ENCODE measurements at places on chromosomes 12 and 14. TPM values are rescaled to one million over a fixed set of nuclear protein-coding genes. Genes with fewer than 3 reads are reported as not detected.

The DNAI7 gene
- not detected for total RNA-seq

DNA sequence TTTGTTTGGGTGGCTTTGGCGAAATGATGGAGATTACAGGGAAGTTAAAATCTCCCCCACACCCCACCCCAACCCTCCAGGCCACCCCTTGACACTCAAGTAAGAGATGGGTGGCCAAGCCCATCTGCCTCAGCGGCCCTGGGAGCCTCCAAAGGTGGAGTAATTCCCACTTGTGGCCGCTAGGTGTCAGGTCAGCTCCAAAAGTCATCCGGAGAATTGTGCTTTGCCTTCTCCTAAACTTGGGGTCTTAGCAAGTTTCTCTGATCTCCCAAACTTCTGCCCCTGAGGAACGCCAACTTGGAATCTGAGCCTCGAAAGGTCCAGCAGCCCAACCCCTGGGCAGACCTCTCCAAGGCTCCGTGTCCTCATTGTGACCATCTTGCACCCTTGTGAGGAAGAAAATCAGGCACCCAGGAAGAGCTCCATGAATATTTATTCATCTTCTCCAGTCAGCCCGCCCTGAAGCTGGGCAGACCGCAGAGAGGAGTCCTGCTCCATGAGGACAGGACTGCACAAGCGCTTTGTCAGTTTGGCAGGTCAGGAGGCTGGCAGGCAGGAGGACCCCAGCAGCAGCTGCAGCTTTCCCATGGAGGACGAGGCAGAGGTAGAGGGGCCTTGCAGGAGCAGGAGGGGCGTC, 46.7 kb downstream of the LRRC74A start:
- no peak overlapping the region for H3K27ac ChIP-seq
- no peaks in the 10 kb centered on the region for H3K36me3 ChIP-seq
- peaks cover 3% of the 10 kb centered on the region for H3K4me1 ChIP-seq
- DNase-seq, result peak; percentile 90

The CLEC4C gene
- total RNA-seq, result not detected

The POMT2 gene
- total RNA-seq, result 23.5 TPM

DNA sequence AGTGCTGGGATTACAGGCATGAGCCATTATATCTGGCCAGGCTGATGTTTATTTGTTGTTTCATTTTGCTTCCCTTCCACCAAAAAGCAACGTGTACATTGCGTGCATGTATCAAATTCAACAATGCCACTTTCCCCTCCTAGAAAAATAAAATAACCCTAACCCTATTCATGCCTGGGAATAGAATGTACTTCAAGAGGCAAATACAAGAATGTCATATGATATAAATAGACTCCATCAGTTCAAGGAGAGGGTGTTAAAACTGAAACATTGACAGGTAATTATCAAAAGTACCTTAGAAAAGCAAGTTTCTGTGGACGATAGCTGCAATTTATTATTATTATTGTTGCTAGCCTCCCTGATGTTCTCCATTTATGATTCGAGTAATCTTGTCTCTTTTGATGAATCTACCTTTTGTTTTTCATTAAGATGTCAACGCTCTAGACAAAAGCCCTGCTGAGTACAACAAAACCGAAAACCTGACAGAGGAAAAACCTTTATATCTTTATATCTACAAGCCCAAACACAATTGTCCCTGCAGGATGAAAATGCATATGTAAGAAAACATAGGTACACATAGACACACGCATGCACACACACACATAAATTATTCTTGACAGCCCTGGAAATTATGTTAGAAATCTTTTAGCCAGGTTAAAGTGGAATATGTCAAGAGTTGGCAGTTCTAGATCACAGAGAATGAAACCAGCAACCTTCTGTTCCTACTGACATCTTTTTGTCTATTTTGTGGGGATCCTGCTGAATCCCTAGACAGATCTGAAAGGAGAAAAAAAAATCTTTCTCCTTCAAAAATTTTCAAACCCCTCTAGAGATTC, 98.9 kb downstream of the BTG1 start:
- no peak for DNase-seq
- H3K36me3 ChIP-seq, result peaks cover 10% of the 10 kb centered on the region
- H3K4me1 ChIP-seq, result peaks cover 55% of the 10 kb centered on the region
- peak overlapping the region; percentile 79 for H3K27ac ChIP-seq
- H3K27me3 ChIP-seq, result no peaks in the 10 kb centered on the region
- peak overlapping the region; percentile 65 for H3K4me3 ChIP-seq

The TEX52 gene
- 0.17 TPM for total RNA-seq

DNA sequence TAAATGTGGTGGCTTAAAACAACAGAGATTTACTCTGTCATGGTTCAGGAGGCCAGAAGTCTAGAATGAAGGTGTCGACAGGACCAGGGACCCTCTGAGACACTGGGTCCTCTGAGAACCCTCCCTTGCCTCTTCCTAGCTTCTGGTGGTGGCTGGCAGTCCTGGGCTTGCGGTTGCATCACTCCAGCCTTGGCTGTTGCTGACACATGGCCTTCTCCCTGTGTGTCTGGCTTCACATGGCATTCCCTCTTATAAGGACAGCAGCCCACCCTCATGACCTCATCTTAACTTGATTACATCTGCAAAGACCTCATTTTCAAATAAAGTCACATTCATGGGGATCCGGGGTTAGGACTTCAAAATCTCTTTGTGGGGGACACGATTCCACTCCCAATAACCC, 36.9 kb downstream of the MVK start:
- no peak overlapping the region for H3K4me3 ChIP-seq
- H3K36me3 ChIP-seq, result no peaks in the 10 kb centered on the region
- H3K27me3 ChIP-seq, result peaks cover 29% of the 10 kb centered on the region
- no peaks in the 10 kb centered on the region for H3K4me1 ChIP-seq

GRCh38 chr12:120109570-120110267, 6.8 kb downstream of the RAB35 start:
- peaks cover 54% of the 10 kb centered on the region for H3K36me3 ChIP-seq
- H3K27ac ChIP-seq, result peak overlapping the region; percentile 89
- peaks cover 47% of the 10 kb centered on the region for H3K4me1 ChIP-seq
- no peaks in the 10 kb centered on the region for H3K27me3 ChIP-seq

DNA sequence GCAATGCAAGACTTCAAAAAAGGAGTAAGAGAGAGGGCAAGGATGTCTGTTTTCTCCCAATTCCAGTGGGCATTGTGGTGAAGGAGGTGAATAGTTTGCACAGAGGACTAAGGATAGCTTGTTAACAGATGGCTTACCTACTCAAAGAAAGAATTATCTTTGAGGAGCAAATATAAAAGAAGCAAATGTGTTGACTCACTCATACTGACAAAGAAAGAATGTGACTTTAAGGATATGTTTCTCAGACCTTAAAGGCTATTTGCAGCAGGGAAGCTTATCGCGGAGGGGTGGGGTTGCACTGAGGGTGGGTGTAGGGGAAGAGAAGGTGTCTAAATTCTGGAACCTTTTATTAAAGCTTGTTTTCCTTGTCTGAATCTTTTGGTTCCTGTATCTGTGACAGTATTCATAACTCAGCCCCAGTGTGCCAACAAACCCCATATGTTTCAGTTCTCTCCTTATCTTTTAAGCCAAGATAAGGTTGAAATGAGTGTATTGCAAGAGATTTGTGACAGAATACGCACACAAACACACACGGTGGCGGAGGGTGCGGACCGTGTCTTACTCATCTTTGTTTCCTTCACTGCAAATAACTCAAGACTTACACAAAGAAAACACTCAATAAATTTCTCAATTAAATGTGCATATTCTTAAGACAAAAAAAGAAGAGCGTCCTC, 146.4 kb upstream of the ARID2 start:
- H3K27me3 ChIP-seq, result no peaks in the 10 kb centered on the region
- H3K36me3 ChIP-seq, result no peaks in the 10 kb centered on the region
- no peak overlapping the region for H3K27ac ChIP-seq
- H3K4me1 ChIP-seq, result no peaks in the 10 kb centered on the region
- H3K4me3 ChIP-seq, result no peak overlapping the region

DNA sequence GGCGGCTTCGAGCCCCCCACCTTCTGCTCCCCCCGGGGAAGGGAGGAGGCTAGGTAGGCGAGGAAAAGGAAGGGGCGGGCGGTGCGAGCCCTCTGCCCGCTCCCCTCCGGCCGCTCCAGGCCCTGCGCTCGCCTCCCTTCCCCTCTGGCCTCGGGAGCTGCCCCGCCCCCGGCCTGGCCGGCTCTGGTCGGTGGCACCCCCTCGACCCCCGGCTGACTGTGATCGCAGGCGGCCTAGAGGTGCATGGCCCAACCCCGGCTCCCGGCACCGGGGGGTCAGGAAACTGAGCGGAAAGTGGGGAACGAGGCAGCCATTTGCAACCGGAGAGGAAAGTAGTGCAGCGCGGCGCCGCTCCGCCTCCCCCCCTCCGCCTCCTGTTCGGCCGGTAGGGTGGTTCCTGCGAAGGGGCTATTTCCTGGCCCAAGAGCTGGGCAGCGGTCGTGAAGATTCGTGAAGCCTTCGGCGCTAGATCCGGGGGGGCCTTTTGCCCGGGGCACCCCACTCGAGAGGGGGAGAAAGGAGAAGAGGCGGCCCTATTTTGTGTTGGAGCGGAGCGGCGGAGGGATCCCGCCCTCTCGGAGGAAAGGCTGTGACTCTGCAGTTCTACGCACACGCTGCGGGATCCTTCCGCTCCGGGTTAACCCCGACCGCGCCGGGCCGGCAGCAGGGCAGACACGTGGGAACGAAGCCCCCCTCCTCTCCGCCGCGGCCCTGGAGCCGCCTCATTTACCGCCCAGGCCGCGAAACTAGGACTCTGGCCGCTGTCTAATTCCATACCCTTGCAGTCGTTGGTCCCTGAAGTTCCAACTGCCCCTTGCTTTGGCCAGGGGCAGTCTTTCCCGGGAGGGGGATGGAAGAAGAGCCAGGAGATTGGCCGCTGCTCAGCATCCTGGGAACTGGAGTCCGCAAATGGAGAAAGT, at the start of gene KMT2D:
TSS of gene KMT2D (minus strand) at position 558 of the 920 bp plus-strand sequence. CDS start 5,470 bp downstream, outside the sequence.
- H3K27me3 ChIP-seq, result no peaks in the 10 kb centered on the region
- DNase-seq, result peak; percentile 96
- peak within 1 kb of the TSS; percentile 98 for H3K4me3 ChIP-seq

- H3K27ac ChIP-seq, result no peak overlapping the region
- no peak for DNase-seq
- no peak overlapping the region for H3K4me3 ChIP-seq
Measured at GRCh38 chr12:58745348-58746125, 174.8 kb downstream of the LRIG3 start.

The IQSEC3 gene
- total RNA-seq, result 0.05 TPM

DNA sequence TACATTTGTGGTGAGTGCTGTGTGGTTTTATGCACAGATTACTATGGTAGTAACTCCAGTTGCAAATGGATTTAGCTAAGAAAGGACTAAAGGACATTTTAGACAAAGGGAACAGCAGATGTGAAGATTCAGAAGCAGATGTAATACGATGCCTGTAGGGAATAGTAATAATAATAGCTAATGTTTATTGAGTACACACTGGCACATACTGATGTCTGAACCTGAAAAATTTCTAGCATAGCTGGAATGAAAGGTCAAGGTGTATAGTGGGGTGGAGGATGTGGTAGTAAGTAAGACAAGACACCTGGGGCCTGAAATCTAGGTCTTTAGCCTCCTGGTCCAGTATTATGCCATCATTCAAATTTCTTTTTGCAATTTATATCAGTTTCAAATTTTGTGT, 54.3 kb upstream of the LRTM2 start:
- no peaks in the 10 kb centered on the region for H3K27me3 ChIP-seq
- H3K27ac ChIP-seq, result no peak overlapping the region
- peaks cover 10% of the 10 kb centered on the region for H3K36me3 ChIP-seq
- DNase-seq, result no peak

DNA sequence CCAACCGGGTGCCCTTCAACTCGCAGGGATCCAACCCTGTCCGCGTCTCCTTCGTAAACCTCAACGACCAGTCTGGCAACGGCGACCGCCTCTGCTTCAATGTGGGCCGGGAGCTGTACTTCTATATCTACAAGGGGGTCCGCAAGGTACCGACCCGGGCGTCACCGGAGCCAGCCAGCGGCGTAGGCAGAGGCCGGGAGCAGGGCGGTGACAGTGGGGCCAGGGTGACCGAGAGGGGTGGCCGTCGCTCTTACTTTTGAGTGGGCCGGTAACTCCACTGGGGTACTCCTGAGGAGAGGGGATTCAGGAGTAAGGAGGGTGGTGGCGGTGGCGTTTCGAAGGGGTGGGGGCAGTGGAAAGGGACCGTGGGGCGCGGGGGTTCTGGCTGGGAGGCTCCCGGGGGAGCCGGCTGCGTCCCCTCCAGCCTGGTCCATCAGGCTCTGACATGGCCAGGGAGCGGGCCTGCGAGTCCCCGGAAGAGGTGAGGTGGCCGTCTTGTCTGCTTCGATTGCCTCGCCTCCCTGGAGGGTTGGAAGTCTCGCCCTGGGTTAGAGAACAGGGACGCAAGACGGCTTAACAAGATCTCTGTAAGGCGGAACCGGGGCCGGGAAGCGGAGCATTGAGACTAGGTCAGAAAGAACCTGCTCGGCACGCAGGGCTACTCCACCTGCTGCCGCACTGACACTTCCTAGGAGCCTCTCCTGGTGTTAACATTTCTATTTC, 491 bp downstream of the WDR20 start:
- peak; percentile 84 for DNase-seq
- H3K27ac ChIP-seq, result peak overlapping the region; percentile 95
- H3K36me3 ChIP-seq, result peaks cover 5% of the 10 kb centered on the region
- H3K4me3 ChIP-seq, result peak overlapping the region; percentile 97
- peaks cover 26% of the 10 kb centered on the region for H3K4me1 ChIP-seq
- H3K27me3 ChIP-seq, result no peaks in the 10 kb centered on the region

DNA sequence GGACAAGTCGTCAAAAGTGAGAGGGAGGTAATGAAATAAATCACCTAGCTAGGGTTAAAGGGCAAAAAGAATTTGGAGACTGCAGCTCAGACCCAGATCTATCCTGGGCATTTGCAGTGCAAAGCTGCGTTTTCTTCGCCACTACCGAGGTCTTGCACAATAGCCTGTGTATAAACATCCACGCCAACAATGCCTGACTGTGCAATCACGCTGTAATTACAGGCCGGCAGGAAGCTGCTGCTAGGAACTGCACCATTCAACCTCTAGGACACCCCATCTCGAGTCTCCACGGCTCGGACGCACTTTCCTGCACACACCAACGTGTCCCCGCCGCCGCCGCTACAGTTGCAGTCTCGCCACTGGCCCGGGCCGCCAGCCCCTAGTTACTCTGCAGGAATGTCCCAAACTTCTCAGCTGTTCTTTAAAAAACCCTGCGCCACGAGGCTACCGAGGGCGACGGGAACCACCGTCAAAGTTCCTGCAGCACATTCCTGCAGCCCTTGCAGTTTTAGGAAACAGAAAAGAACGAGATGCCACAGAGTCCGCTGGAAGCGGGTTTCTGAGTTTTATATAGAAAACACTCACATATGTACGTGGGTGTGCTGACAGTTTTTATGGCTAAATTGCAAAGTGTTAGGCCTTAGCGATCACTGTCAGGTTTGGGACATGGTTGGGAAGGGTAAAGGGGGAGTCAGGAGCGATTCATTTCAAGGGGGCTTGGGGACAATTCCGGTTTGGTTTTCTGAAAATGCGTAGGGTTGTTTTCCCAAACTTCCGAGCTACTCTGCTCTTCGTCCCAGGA, 65.6 kb upstream of the PTGR2 start:
- peak; percentile 91 for DNase-seq
- peaks cover 6% of the 10 kb centered on the region for H3K36me3 ChIP-seq
- H3K4me3 ChIP-seq, result peak overlapping the region; percentile 94
- H3K4me1 ChIP-seq, result peaks cover 60% of the 10 kb centered on the region
- no peaks in the 10 kb centered on the region for H3K27me3 ChIP-seq

DNA sequence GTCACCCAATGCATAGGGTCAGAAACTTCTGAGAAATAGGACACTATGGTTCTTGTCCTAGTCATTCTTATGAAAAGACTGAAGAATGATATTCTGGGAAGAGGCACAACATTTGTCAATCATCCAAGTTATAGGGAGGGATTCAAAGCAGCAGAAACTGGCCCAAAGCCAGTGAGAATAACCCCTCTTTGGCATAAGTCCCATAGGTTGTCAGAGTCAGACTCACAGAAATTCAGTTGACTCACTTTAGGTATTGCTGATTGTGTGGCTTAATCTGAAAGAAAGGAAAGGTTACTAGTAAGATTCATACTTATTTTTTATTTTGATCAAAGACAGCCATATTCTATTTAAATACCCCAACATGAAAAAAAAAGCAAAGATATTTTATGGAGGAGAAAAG, 151.0 kb downstream of the SRGAP1 start:
- H3K27me3 ChIP-seq, result no peaks in the 10 kb centered on the region
- H3K4me1 ChIP-seq, result no peaks in the 10 kb centered on the region
- no peak overlapping the region for H3K4me3 ChIP-seq
